EL (cell line): ENCODE measurements at places on chromosomes 5 and 9.

DNA sequence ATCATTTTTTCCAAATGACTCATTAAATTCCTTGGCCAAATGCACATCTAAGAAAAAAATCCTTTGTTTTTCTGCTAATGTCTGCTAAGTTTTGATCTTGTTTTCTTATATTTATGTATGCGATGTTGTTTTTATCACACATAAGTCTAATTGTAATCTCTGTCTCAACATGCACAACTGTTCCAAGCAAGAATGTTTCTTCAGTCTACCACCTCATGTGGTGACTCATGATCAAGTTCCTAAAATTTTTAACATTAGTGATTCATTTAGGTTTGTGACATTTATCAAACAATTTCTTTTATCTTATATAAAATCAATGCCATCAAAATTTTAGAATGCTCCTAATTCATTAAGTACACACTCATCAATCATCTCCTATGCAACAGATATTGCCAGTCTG, 763.9 kb upstream of the FAM174A start:
- no peak for DNase-seq

- no peak for DNase-seq
Observed at GRCh38 chr9:130488621-130489330, 44.0 kb downstream of the ASS1 start.

DNA sequence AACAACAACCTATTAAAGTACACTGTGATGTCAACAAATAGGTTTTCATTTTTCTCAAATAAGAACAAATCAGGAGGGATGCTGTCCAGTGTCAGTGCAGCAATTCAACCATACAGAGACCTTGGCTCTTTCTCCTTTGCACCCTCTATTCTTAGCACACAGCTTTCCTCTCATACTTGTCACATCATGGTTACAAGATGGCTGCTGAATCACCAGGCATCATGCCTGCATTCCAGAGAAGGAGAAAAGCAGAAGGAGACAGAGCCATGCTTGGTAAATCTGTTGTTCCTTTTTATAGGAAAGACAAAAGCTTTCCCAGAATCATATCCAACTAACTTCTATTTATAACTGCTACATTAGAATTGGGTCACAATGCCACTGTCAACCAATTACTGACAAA, 124.7 kb upstream of the VLDLR start:
- DNase-seq = no peak

GRCh38 chr5:132662925-132663770, 5.2 kb downstream of the IL13 start:
- DNase-seq = no peak

DNA sequence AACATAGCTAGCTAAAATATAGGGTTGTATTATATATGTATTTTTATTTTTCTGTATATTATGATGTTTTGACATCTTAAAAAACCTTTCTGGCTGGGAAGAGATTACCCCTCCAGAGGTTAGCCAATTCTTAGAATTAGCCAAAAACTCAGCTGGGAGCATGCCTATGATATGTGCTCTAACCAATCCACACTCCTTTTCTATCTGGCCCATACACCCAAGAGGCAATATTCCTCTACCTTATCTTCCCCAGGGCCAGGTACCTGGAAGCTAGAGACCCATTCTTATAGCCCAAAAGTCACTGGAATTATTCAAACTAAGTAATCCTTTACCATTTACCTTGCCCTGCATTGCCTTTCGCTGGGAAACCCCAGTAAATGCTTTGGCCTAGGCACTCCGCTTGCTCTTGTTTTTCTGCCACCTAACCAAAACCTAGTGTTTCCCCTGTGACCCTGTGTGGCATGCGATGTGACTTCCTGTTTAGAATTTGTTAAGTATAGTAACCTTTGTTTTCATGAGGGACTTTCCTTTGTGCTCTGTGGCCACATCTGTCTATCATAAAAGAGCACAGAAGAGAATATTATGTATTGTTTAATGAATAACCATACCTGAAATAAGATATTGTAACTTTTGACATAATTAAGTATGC, 37.4 kb downstream of the CSNK1G3 start:
- DNase-seq = no peak

DNA sequence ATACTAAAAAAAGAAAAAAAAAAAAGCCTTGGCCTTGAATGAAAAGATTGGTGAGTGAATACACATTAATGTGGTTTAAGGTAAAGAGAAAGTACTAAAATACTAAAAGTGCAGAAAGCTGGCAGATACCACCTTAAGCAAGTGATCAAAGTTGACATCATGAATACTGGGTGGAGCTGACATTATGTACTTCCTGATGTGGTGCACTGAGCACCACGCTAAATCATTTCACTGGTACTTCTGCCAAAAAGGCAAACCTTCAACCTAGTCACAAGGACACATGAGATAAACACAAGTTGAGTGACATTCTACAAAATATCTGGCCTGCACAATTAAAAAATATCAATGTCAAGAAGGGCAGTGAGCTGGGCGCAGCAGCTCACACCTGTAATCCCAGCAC, 33.8 kb upstream of the PANK3 start:
- DNase-seq = no peak

DNA sequence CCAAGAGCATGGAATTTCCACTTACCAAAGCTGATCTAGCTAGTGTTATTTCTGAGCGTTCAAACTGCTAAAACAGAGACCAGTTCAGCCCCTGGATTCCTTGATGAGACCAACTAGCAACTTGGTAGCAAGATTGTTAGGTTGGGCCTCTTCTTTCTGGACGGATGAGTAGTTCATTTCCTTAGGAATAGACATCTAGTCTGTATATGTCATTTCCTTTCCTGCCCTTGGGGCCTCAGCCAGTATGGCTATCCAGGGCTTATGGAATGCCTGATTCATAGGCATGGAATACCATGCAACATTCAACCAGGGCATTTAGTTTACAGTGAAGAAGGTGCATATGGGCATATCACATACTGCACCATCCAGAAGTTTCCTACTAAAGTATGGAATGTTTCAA, 14.5 kb upstream of the LPAR1 start:
- DNase-seq = peak; percentile 89
